ENCODE measurements at places on chromosomes 6 and 20.
A peak's percentile ranks its signal among the peaks of the same experiment; 100 is the strongest.

GRCh38 chr20:1895674-1896483 is 672 bp downstream of the SIRPA start:
- no peak for DNase-seq

- DNase-seq = no peak
Observed at GRCh38 chr6:159151266-159151855, 17.8 kb upstream of the FNDC1 start.

GRCh38 chr6:41404182-41404845 is 68.9 kb downstream of the NCR2 start:
- DNase-seq = no peak

- no peak for DNase-seq
Observed at GRCh38 chr6:26214803-26215584, 127.8 kb downstream of the HFE start.

DNA sequence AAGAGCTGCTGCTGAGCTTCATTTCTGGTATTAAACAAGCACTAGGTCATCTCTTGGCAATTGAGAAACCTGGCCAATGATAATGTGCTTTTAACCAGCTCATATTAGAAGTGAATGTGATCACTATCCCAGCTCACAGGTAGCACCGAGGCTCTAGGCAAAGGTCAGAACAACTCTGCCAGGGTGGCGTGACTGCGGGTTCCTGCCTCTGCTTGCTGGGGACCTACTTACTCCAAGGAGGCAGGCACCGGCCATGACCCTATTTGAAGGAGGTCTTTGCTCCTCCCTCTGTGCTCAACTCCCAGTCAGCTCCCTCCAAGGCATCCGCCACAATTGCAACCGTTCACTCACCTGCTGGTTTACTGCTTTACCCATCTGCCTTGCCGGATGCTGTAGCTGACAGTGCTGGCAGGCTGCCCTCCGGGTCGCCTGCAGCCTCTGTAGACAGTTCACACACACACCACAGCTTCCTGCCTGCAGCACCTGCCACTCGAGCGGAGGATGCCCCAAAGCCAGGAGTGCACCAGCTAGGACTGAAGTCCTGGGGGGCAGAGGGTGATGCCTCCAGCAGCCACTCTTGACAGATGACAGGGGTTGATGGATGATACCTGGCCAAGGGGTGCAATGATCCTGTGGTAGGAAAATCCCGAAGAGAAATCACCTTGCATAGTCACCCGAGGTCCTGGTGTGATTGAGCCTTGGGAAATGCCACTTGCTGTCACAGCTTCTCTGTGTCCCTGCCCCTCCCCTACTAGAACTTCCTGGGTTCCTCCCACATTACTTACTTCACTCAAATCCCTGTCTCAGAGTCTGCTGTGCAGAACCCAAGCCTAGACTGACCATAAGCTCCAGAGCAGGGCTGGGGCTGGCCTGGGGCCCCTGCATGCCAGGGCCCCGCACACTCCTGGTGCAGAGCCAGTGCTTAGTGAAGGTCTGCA is 8.8 kb upstream of the VSX1 start:
- no peak for DNase-seq

DNA sequence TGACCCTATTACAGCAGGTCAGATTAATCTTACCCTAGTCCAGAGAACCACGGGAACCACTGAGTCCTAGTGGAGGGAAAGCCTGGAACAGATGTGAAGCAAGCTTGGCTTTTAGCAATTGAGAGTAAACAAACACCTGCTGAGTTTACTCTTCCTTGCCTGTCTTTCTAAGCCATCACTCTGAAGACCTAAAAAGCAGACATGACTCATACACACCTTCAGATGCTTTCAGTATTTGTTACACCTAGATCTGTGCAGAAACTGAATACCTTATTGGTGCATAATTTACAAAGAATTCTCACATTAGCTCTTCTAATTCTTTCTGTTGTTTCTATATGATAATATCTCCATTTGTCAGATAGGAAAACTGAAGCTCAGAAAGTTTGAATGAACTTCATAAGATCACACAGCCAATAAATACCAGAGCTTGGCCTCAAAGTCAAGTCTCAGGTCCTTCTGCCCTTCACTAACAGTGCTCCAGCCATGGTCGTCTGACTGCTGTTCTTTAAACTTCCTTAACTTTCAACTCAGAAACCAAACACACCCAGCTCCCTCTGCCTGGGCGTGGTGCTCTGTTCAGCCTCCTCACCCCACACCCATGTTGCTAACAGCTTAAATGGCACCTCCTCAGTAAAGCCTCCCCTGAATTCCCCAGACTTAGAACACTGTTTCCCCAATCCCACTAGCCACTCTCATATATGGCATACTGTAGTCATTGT is 8.6 kb upstream of the GABBR1 start:
- no peak for DNase-seq

GRCh38 chr6:27700337-27700736 is 211.9 kb downstream of the OR2B2 start:
- no peak for DNase-seq

GRCh38 chr20:21175433-21175832 is 49.6 kb downstream of the KIZ start:
- DNase-seq = no peak

- DNase-seq = no peak
Observed at GRCh38 chr6:90326404-90327057, 29.9 kb upstream of the BACH2 start.

DNA sequence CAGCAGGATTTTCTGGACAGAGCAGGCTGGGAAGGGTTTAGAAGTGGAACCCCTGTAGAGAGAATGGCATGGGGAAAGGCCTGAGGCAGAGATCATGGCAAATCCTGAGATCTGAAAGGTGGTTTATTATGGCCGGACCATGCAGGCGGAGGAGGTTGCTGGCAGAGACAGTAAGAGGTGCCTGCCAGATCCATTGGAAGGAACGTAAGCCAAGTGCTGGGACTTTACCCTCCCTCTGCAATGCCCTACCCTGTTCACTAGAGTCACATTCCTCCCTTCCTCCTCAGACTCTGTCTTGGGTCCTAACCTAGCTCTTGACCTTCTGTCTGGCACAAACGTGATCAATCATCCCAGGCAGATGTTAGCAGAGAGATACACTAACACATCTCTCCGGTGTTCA is 66.4 kb upstream of the SLC22A23 start:
- no peak for DNase-seq

DNA sequence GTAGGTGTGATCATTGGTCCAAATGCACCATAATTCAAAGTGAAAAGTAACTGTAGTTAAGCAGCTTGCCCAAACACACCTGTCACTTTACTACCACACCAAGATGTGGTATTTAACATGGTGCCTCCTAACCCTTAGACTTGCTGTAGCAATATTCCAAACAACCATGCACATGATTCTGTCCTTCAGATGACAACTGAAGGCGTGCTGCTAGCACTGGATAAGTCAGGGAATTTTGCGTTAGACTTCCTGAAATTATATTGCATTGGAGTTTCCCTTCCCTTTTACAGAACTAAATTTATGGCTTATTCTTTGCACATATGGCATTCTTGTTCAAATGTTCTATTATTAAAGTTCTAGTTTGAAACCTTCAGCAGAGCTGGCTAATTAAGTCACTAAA is 106.2 kb downstream of the ARHGAP18 start:
- no peak for DNase-seq

GRCh38 chr20:12166053-12166717 is 248.5 kb downstream of the BTBD3 start:
- peak; percentile 15 for DNase-seq

GRCh38 chr6:13038741-13039190 is 289.6 kb downstream of the TBC1D7 start:
- DNase-seq = no peak

- no peak for DNase-seq
Observed at GRCh38 chr6:40743690-40744446, 156.7 kb upstream of the LRFN2 start.

GRCh38 chr20:646107-646867 is 6.7 kb downstream of the SRXN1 start:
- no peak for DNase-seq

DNA sequence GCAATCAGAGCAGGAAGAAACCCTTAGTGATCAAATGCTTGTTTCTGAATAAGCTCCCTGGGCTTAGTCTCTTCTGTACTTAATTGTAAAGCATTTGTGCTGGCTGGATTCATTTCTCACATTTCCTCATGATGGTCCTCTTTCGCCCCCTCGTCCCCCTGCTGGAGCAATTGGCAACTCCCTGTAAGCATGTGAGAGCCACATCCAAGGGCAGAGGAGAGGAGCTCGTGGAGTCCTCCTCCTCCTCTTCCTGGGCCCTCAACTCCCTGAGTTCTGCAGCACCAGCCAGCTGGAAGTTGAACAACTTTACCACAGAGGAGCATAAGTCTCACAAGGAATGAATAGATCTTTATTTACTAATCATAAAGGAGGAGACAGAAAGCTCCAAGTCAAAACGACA is 12.6 kb downstream of the ANKEF1 start:
- peak; percentile 7 for DNase-seq

DNA sequence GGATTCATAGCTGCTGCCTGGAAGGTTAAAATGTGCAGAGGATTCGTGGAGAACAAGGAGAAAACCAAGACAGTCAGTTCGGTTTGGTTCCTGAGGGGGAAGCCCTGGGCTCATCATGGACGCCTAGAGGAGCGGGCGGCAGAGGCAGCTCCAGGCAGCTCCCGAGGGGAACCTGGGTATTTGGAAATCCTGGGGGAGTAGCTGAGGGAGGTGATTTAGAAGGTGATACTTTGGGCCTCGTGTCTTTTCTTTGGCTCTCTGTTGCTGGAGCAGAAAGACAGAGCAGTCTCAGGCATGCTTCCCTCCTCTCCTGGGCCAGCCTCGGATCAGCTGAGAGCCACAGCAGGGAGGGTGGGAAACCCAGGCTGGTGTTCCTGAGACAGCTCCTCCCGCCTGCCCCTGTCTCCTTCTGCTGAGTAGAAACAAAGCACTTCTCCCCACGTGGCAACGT is 139.5 kb downstream of the DLL1 start:
- no peak for DNase-seq

GRCh38 chr6:41943456-41943855 is 1.8 kb upstream of the CCND3 start:
- no peak for DNase-seq

DNA sequence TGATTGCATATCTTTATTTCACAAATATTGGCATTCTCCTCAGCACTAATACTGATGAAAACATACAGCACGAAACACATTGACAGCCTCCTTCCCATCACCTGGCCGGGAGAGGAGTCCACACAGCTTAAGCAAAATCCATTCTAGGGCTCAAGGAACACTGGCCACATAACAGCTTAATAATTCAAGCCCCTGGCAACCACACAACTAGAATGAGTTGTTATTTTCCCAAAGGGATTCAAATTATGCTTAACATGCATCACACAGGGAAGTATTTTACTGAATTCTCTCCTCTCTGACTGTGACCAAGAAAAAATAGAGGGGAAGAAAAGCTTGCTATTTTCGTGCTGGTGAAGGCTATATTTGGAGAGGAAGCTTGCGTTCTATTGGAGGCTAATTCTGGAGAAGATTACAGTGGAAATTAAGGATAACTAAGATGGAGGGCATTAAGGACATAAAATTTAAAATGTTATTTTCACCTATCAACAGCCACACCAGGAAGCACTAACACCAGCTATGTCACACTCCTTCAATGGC is 198.5 kb downstream of the ADGRG6 start:
- no peak for DNase-seq

DNA sequence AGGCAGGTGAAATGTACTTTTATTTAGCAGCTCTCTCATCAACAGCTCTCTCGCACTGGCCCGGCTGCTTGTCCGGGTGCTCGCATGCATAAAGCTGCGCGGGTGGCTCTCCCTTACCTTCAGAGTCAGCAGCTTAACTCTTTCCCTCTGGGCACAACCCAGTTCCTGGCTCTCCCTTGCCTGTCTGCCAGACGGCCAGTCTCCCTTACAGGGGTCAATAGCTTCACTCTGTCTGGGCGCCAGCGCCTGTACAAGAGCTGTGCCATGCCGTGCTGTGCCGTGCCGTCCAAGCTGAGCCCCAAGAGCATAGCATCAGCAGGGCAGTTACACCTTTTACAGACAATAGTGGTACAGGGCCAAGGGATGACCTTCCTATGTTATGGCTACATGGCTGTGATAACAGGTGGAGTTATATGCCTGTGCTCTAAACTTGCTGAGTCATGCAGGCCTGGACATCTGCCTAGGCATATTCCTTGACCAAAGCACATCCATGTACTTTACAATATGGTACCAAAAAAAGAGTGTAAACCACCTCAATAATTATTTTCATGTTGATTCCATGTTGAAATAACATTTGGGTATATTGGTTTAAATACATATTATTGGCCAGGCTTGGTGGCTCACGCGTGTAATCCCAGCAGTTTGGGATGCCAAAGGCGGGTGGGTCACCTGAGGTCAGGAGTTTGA is 47.9 kb downstream of the BLTP3A start:
- no peak for DNase-seq

DNA sequence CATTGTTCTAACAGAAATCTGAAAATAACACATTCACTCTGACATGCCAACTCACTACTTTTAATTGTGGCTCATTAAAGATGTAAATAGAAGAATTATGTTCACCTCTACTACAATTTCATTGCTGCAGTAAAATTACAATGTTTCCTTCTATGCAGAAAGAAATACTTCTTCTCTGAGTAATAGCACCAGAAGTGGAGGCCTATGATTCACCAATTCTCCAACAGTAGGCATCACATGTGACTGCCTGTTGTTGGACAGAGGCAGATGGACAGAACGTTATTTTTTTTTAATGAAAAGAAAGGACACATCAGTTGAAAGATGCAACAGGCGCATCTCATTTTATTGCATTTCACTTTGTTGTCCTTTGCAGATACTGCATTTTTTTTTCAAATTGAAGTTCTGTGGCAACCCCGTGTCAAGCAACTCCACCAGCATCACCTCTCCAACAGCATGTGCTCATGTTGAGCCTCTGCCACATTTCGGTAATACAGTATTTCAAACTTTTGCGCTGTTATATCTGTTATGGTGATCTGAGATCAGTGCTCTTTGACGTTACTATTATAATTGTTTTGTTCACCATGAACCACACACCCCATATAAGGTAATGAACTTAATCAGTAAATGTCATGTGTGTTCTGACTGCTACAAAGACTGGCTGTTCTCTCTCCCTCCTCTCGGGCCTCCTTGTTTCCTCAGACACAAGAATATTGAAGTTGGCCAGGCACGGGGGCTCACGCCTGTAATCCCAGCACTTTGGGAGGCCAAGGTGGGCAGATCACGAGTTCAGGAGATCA is 121.4 kb downstream of the ATXN1 start:
- no peak for DNase-seq

- DNase-seq = no peak
Observed at GRCh38 chr6:129440691-129441090, 269.3 kb downstream of the ARHGAP18 start.

DNA sequence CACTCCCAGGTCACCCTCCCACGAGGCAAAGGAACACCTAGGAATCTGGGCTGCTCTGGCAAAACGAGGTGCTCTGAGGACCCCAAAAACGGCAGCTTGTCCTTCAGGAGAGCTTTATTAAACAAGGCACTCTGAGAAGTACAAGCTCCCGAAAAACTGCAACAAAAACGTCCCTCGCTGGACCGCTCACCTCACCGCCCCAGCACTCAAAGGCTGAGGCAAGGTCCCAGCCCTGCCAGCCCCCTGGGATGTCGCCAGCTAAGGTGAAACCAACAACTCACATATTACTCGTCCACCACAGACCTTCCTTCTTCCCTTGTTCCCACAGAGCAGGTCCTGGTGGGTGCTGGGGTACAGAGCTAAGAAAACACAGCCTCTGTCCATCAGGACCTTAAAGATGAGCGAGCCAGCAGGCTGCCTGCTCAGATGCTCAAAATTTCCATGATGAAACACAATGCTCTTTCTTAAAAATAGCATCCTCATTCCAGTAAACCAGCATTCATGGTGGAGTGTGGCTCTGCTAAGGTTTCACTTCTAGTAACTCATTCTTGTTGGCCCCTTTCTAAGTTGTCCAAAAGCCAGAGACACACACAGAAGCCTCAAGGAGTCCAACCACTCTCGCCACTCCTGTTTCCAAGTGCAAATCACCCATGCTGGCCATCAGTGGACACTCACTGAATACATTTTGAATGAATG is 35.9 kb downstream of the ATP9A start:
- DNase-seq = peak; percentile 21
